ENCODE measurements at places on chromosomes 5 and 9.

DNA sequence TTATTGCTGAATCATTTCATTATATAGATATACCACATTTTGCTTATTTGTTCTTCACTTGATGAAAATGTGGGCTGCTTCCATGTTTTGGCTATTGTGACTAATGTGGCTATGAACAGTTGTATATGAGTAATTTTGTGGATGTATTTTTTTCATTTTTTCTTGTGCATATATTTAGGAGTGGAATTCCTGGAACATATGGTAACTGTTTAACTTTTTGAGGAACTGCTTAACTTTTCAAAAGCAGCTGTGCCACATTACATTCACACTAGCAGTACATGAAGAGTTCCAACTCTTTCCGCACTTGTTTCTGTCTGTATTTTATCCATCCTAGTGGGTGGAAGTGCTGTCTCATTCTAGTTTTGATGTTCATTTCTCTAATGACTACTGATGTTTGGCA lies 67.8 kb downstream of the JAK2 start:
- no peak for DNase-seq

DNA sequence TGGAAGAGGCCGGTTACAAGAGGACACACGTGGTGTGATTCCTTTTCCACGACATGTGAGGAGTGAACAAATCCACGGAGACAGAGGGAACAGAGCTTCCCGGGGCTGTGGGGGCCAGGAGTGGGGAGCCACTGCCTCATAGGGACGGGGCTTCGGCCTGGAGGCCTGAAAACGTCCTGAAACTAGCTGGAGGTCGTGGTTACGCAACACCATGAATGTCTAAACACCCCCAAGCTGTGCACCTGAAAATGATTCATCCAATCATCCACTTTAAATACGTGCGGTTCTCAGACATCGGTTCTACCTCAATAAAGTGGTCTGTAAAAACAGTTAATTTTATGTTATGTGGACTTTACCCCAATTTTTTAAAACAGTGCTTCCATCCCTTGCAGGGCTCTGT lies 65.3 kb upstream of the PPP1R26 start:
- no peak for DNase-seq

- DNase-seq, result no peak
These were observed 208.2 kb downstream of the AGTPBP1 start for GRCh38 chr9:85533538-85533937.

DNA sequence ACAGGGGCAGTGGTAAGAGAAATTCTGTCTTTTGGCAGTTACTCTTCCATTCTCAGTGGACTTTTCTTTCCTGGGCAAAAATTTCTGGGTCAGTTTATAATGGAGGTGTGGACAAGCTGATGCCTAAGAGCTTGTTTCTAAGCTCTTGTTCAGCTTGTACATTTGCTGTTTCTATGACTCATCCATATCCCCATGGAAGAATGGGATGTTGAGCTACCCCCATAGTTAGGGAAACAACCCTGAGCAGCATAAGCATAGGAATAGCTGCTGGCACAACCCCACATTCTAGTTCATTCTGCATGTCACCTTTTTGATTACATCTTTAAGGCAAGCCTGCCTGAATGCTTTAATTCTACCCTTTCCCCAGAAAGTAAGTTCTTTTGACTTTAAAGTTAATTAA lies 173.3 kb downstream of the PSAT1 start:
- DNase-seq, result no peak

DNA sequence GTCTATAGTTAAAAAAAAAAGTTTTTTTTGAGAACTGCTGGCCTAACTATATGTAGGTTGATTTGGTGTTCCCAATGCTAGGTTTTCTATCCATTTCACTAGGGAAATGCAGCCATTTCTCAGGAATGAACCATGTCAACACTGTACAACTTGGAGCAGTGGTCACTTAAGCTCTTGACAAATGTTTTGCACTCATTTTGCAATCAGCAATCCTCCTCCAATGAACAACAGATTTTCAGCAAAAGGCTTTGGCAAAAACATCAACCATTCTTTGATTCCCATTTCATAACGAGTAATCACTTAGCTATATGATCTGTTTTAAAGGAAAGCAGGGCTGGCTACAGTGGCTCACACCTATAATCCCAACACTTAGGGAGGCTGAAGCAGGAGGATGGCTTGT lies 17.9 kb downstream of the STRBP start:
- no peak for DNase-seq

GRCh38 chr9:134420974-134421432 lies 94.7 kb downstream of the RXRA start:
- no peak for DNase-seq

DNA sequence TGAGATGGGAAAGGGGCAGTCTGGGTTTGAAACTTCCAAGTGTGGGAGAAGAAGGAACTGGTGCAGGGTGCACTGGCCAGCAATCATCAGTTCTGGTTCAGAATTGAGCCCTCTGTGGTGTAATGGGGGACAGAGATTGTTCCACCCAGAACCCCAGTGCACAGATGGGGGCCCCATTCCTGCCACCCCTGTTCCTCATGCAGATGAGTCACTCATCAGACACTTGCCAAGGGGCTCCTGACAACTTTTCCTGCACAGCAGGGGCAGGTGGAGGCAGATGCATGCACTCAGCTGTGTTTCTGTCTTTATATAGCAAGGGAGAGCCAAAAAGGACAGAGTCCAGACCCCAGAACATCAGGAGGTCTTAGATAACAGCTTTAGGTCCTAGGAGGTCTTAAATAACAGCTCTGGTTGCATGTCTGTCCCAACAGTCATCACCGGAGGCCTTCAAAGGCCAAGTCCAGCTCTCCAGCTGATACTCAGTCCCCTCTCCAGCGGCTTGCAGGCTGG lies 252.9 kb downstream of the HSPA4 start:
- DNase-seq, result no peak

DNA sequence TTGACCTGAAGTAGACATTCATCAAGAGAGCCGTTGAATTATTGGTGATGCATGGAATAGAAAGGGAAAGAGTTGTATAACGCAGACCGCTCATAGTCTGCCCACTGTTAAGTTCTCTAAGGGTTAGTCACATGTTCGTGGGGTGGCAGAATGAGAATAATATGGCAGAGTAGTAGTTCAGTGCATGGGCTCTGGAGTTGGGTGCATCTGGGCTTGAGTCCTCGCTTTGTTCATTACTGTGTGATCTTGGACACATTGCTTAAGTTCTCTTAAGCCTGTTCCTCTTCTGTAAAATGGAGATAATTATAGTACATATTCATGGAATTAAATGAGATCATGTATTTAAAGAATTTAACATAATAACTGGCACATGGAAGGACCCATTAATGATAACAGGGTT lies 23.6 kb downstream of the TNPO1 start:
- DNase-seq, result no peak

- no peak for DNase-seq
These were observed 40.8 kb upstream of the SPATA31C2 start for GRCh38 chr9:88179062-88179521.

DNA sequence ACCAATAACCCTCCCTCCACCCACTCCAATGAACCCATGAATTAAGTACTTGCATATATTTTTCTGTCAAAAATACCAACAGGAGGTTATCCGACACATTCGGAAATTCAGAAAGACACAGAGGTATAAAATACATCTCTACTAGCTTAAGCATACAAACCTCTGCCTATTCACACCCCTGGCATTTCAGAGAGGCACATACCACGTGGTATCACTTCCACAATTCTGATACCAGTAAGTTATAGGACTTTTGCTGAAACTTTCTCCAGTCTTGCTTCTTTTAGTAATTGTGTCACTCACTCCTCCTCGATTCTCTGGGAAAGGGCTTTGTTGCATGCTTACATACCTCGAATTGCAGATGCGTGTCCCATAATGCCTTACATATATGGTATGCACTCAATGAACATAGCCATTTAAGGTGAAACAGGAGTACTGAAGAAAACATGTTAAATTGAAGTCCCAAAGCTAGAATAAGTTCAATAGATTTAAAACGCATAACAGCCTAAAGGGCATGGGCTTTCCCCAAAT lies 58.1 kb downstream of the TLE1 start:
- no peak for DNase-seq

DNA sequence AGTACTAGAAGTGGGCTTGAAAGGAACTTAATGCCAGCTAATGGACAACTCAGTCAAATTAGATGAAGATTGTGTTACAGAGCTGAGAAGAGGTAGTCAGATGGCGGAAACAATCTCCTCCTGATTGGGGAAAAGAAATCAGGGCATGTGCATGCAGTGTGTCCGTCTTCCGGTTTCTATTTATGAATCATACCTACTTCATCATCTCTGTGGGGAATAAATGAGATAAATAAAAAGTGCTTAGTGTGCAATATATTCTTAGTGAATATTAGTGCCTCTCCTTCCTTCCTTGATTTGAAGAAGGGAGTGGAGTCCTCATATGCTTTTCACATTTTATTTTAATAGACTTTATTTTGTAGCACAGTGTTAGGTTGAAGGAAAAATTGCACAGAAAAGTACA lies 108.7 kb upstream of the NFIL3 start:
- DNase-seq, result no peak

DNA sequence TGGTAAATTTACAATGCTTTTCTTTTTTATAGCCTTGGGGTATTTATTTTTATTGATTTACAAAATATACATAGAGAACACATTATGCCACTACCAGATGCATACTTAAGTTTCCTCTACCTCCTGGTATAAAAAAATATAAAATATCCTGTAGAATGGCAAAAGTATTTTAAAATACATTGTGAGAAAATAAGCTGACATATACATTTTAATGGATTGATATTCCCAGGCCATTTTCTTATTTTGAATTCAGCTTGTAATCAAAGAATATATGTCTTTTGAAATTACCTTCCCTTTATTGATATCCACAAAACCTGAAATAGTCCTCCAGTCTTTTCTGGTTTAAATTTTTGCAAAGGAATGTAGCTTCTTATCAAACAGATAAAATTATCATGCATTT lies 923.9 kb downstream of the CDH18 start:
- no peak for DNase-seq

GRCh38 chr9:70136632-70137031 lies 93.0 kb downstream of the MAMDC2 start:
- no peak for DNase-seq

GRCh38 chr9:34475097-34475496 lies 16.5 kb downstream of the DNAI1 start:
- DNase-seq, result no peak
